Stimulated activated naive CD8-positive, alpha-beta T cell treated with anti-CD3 and anti-CD28 coated beads, Interleukin-15, Interleukin-2, amounts not matched to agents 100 U/mL and 50 U/mL, for 24 hours (primary cell): ENCODE measurements at places on chromosomes 7 and 10.

DNA sequence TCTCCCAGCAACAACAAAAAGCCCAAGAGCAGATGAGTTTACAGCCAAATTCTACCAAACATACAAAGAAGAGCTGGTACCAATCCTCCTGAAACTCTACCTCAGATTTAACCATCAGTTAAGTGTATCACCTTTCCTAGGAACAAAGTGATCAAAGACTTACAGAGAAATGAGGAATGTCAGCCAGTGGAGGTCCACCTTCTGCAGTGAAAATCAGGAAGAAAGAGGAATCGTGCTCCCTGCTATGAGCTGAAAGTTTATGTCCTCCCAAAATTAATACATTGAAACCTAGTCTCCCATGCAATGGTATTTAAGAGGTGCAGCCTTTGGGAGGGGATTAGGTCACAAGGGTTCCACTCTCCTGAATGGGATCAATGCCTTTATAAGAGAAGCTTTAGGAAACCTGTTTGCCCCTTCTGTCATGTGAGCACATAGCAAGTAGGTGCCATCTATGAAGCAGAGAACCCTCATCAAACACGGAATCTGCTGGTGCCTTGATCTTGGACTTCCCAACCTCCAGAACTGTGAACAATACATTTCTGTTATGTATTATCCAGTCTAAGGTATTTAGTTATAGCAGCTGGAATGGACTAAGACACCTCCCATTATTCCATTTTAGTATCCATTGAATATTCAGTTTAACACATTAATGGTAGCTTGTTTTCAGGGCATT is 139.0 kb upstream of the FZD8 start:
- no peak for DNase-seq

DNA sequence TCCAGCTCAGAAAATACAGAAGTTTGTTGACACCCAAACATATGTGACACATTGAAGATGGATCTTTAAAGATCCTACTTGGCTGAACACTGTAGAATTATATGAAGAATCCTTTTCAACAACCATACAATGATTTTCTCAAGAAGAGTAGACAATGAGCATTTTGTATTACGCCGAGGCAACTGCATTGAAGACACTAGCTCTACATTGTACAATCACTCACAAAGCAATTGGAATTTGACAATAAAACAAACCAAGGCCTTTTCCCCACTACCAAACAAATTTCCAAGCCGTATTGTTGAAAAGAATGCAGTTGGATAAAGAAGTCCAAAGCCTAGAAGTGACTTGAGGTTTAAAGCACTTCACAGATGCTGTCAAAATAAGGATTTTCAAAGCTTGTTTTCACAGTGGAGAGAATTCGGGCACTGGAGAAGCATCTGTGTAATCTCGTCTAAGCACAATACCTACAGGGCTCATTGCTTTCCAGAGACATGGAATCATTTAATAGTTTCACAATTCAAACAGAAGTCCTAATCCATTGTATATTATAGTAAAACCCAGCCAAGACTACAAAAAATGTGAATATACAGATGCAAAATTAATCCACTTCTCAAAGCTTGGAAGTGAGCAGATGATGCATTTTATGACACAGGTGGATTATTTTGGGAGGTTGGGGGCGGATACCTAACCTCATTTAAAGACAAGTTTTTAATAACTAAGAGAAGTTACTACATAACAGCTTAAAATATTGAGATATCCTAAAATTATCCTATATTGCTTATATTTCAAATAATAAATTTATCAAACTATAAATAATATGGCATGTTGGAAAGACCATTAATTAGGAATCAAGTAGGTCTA is 78.6 kb downstream of the SORCS1 start:
- DNase-seq, result no peak

- DNase-seq, result no peak
Observed at GRCh38 chr10:73803680-73804286, 7.6 kb downstream of the NDST2 start.

GRCh38 chr7:33061282-33061937 is 1.2 kb downstream of the NT5C3A start:
- DNase-seq, result no peak

DNA sequence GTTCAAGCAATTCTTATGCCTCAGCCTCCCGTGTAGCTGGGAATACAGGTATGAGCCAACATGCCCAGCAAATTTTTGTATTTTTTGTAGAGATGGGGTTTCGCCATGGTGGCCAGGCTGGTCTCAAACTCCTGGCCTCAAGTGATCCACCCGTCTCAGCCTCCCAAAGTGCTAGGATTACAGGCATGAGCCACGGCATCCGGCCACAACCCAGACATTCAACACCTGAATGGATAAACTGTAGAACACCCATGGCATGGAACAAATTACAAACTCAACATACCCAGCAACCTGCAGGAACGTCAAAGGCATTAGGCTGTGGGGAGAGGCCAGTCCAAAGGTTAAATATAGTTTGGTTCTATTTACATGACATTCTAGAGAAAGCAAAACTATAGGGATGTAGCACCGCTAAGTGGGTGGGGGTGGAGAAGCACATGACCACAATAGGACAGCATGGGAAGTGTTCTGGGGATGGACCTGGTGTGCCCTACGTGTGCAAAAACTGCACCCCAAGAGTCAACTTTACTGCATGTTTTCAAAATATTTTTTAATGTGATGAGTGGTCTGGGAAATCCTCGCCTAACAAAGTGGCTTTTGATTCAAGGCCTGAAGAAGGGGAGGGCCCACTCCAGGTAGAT is 6.5 kb upstream of the PGAM2 start:
- DNase-seq, result no peak

DNA sequence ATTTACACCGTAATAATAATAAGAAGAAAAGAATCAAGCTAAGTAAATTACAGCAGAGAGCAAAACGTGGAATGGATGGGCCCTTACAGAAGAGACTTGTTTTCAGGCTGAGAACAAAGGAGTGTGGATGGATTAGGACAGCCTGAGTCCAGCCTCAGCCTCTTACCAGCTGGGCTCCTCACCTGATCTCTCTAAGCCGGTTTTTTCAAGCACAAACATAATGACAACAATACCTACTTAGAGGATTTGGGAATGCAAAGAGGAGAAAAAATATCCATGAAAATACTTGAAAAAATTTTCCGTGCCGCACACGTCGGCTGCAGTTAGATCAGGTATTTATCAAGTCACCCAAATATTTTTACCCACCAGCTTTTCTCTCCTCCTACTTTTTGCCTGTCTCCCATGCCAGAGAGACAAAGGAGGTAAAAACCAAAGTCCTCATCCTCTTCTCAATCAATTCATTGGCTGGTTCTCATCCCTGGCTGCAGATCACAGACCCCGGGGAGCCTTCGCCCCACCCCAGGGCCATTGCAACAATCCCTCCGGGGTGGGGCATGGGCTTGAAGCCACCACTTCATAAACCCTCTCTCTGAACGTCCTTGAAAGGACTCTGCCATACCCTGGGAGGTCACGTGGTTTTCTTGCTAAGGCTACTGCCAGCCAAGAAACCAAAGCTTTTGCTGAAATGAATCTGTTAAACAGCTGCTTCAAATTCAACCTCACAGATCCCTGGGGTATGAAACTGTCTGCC is 29.7 kb upstream of the GTF2I start:
- no peak for DNase-seq
